Right renal cortex interstitium (tissue), 3 donors: ENCODE measurements at places on chromosomes 13 and 19. TPM values are rescaled to one million over a fixed set of nuclear protein-coding genes. Genes with fewer than 3 reads are reported as not detected.

DNA sequence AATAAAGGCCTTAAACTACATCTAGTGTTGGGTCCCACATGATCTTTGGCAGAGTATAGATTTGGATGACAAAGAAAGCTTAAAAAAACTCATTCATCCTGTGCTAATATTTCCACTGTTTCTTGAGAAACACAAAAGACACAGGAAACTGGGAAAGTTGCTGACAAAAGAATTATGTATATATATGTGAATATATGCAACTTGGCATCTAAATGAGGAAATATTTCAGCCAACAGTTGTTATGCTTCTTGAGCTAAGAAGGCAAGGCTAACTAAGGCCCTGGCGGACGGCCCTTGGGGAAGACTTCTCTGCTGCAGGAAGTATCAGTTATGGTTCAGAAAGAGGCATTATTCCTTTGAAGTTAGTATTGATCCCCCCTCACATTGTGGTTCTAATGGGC, 491.8 kb downstream of the DIAPH3 start:
- DNase-seq: no peak

- DNase-seq: no peak
Measured at GRCh38 chr13:113446488-113446854, 6.8 kb downstream of the ADPRHL1 start.

DNA sequence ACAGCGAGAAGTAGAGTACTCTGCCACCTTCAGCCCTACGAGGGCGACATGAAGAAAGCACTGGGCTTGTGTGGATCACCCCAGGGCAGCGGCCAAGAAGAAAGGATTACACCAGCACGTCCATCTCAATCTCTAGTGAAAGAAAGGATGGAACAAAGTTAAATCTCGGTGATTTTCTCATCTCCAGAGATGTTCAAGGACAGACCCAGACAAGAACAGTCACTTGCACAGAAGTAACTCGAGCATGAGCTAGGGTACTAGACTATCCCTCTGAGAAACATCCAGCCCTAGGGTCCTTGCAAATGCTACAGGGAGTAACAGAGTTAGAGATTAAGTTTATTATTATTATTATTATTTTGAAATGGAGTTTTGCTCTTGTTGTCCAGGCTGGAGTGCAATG, 106.7 kb downstream of the CRYL1 start:
- no peak for DNase-seq

DNA sequence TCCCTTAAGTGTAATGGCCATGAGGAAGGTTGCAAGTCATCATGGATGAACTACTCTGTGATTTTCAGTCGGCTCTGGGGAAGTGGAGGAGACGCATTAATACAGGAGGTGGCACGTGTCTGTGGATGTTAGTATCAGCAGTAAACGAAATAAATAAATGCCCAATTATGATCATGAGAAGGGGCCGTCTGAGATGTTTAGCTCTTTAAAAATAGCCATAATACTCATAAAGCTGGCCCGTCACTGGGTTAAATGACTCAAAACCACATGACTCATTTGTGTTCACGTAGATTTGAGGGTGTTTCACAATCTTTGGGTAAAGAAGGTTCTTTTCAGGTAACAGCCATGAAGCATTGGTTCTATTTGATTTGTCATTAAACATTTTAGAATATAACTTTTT, 620.6 kb downstream of the GPC6 start:
- DNase-seq: no peak

- DNase-seq: no peak
Measured at GRCh38 chr19:13796301-13797057, 1.2 kb downstream of the ZSWIM4 start.

DNA sequence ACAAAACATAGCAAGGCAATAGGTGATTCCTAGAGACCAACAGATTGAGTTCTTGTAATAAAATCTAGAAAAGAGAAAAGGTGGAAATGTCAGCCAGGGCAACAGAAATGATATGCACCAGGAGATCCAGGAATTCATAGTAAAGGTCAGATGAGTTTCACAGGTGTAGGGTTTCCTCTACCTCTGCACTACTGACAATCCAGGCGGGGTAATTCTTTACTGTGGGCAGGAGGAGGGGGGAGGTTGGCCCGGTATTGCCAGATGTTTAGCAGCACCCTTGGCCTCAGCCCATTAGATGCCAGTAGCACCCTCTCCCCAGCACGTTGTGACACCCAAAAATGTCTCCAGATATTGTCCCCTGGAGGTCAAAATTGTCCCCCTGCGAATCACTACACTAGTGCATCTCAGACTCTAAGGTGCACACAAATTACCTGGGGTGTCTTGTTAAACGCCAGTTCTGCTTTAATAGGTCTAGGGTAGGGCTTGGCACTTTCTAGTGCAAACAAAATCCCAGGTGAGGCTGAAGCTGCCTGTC, 3.5 kb upstream of the UBAC2 start:
- no peak for DNase-seq

DNA sequence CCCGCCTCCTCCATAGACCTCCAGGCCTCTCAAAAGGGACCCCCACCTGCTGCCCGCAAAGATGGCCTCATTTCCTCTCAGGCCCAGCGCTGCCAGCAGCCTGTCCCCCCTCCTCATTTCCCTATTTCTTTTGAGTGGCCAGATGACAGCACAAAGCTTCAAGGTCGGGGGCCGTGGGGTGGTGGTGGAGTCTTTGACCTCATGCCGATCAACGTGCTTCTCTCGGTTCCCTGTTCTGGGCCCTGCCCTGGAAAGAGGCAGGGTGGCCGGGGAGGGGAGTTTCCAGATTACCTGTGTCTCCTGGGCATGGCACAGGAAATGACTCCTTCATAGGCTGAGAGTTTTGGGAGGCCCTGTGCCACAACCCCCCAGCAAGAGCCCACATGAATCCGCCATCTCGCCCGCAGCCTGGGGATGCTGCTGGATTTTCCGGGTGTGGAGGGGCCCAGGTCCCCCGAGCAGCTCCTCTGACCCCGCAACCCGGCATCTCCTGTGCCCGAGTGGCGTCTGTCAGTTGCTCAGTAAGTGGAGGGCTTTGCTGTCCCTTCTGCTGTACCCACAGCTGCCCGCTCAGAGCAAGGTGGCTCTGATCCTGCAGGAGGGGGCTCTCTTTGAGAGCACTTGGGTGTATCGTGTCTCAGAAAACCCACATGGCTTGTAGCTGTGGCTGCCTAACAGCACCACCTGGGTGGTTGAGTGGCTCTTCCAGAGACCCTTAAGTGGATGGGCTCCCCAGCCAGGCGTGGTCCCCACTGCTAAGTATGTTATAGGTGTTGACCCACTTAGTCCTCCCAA, 139.4 kb downstream of the SIPA1L3 start:
- no peak for DNase-seq

- peak; percentile 69 for DNase-seq
Measured at GRCh38 chr19:52343548-52343947, 7.5 kb downstream of the ZNF610 start.

DNA sequence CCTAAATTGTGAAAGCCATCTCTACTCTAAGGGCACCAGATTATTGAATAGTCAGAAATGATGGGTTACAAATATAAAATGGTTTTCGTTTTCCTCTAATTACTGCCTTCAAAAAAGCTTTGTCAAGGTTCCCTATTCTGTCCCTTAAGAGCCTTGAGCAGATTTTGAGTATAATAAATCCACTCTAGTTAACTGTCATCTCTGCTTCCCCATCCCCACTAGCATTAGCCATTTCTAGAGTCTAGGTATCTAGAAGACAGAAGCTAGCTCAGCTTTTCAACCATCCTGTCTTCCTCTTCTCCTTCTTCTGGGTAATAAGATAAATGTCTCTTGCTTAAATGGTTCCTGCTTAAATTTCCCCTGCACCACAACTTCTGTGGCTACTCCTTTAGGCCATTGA, 290.4 kb downstream of the DACH1 start:
- no peak for DNase-seq

DNA sequence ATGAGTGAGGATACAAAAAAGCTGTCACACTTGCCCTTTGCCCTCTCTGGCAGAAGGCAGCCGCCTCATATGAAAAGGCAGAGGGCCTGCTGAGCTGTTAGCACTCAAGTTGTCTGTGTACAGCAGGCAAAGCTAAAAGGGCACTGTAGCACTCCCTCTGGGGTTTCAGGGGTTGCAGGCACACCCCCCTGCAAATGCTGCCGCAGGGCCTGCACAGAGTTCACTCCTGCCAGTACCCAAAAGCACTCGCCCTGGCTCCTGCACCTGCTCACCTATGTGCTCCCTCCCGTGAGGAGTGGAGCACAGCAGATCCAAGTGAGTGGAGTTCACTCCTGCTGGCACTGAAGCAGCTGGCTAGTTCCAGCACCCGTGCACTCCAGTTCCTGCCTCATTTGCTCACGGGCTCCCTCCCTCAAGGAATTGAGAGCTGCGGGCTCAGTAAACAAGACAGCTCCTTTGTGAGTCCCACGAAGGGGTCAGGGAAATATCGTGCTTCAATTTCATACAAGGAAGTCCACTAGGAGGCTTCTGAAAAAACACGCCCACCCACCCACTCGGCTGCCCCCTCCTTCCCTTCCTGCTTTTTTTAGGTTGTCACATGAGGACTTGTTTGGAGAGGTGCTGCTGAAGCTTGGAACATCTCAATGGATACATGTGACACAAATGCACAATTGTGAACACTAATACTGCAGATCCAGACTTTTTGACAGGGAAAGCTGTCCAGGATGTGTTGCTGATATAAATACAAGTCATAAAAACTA, 9.9 kb upstream of the RCBTB2 start:
- DNase-seq: no peak

- no peak for DNase-seq
Measured at GRCh38 chr19:6728346-6728745, 7.9 kb upstream of the C3 start.

DNA sequence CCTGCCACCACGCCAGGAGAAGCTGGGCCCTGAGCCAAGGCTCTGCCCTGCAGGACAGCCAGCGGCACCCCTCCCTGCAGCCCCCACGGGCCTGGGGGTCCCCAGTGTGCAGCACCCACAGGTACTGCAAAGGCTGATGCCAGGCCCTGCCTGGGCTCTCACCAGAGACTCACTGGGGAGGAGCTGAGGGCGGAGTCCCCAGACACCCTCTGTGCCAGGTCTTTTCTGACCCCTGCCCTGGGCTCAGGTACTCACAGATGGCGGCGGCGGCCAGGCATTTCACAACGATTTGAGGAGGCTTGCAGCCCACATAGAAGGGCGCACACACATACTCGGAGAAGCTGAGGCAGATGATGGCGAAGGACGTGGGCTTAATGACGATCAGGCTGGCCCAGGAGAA, 5.7 kb downstream of the SLC7A9 start:
- no peak for DNase-seq

DNA sequence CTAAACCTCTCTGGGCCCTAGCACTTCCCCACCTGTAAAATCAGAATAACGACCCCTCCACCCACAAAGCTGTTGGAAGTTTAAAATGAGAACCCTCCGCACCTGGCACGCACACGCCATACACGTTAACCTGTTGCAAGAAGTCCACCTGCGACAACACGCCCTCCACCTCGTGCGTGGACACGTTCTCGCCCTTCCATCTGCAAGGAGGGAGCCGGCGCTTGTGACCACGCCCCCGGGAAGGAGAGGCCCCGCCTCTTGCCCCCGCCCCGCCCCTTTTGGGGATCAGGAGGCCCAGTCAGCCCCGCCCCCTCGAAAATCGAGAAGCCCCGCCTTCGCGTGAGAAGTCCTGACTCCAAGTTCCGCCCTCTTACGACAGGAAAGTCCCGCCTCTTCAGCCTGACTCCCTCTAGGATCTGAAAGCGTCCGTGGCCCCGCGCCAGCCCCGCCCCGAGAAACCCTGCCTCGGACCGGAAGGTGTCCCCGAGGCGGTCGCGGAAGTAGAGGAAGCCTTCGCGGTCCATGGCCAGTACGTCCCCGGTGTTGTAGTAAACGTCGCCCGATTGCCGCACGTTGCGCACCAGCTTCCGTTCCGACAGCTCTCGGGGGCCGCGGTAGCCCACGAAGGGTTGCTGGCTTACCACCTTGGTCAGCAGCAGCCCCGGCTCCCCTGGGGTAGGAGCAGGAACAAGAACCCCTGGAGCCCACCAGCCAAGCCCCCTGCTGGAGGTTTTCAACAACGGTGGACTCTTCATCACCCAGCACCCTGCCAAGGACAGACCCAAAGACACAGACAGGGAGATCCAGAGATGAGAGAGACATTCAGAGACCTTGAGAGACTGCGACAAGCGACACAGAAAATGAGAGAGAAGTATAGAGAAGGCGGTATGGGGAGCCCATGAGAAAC, 12.5 kb downstream of the SLC27A5 start:
- no peak for DNase-seq

- DNase-seq: no peak
Measured at GRCh38 chr19:15935167-15935702, 906 bp upstream of the CYP4F11 start.

- DNase-seq: no peak
Measured at GRCh38 chr13:46168341-46168740, 13.6 kb downstream of the LCP1 start.

DNA sequence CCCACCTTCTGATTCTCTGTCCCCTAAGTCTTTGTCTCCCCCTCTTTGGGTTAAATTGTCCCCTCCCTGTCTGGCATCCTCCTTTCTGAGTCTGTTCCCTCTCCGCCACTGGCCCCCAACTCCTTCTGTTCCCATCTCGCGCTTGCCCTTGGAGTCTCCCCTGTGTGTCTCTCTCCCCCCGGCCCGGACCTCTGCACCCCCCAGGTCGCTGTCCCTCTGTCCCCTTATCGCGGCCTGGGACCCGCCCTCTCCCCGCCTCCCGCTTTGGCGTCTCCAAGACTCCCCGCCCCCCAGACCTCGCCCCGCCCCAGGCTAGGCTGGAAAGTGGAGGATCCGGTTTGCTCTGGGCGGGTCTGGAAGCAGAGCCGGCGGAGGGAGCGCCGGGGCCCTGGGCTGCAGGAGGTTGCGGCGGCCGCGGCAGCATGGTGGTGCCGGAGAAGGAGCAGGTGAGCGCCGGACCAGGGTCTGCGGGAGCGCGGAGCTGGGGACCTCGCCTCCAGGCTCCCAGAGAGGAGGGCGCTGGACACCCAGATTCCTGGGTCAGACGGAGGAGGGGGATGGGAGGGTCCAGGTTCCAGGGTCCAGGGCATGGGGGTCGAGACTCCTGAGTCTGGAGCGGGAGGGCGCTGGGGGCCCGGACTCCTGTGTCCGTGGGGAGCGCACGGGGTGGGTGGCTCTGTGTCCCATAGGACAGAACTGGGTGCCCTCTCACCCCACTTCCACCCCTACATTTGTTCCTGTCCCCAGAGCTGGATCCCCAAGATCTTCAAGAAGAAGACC, at the start of gene TRPM4:
TSS of gene TRPM4 (plus strand) at position 348 of the 780 bp plus-strand sequence. CDS start at position 423, 75 bp downstream.
- DNase-seq: peak; percentile 85

TNFSF9 gene
- not detected for polyA plus RNA-seq

C19orf85 gene
- not detected for polyA plus RNA-seq

KIR2DL1 gene
- not detected for polyA plus RNA-seq

DHDH gene
- polyA plus RNA-seq: 7.4 TPM

LSR gene
- polyA plus RNA-seq: 52.0 TPM

ZNF256 gene
- polyA plus RNA-seq: 8.7 TPM
